ENCODE measurements at places on chromosomes 5 and 9.

DNA sequence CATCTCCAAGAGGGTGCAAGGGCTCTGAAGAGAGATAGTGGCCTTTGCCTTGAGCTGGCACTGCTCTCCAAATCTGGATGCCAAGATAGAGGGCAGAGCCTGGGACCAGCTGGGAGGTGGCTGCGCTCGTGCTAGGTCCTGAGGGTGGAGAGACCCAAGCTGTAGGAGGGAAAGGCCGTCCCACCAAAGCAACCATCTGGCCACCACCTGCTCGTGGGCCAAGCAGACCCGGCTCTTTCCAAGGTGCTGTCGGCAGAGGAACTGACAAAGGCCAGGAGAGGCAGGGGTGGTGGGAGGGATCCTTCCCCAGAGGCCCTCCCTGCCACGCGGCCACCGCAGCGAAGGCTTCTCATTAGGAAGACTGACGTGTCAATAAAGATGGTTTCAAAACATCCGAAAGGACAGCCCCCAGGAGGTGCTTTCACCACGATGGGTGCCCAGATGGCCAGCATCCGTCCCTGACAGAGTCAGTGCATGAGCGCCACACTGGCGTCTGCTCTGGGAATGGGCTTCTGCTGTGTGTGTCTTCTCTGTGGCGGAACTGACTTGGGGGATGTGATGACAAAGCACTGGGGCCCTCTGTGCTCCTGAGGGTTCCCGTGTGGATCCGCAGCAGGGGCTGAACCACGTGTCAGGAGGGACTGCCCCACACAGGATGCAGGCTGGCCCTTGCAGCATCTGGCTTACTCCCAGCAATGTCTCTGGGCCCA, 213.5 kb downstream of the FANCC start:
- no peak for DNase-seq

DNA sequence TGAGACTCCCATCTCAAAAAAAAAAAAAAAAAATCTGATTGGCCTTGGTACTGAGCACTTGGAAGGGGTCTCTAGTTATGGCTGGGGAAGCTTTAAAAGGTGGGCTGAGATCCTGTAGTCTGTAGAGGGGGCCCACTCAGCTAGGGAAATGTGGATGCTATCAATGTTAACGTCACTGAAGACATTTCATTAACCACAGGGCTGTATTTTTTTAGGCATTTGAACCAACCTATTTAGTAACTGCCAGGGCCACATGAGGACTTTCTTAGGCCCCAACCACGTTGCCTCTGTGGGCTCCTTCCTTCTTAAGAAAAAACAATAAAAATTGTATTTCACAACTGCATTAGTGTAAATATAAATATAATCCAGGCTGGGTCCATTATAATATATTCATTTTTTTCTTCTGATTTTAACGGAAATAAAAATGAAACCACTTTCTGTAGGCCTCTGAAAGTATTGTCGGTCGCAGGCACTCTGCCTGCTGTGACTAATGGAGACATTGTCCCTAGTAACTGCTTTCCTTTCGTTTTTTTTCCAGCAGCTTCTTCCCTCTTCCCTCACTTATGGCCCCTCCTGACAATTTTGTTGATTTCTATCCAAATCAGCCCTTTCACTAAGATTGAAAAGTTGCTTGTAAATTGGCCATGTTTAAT, 71.6 kb downstream of the GCNT1 start:
- no peak for DNase-seq

DNA sequence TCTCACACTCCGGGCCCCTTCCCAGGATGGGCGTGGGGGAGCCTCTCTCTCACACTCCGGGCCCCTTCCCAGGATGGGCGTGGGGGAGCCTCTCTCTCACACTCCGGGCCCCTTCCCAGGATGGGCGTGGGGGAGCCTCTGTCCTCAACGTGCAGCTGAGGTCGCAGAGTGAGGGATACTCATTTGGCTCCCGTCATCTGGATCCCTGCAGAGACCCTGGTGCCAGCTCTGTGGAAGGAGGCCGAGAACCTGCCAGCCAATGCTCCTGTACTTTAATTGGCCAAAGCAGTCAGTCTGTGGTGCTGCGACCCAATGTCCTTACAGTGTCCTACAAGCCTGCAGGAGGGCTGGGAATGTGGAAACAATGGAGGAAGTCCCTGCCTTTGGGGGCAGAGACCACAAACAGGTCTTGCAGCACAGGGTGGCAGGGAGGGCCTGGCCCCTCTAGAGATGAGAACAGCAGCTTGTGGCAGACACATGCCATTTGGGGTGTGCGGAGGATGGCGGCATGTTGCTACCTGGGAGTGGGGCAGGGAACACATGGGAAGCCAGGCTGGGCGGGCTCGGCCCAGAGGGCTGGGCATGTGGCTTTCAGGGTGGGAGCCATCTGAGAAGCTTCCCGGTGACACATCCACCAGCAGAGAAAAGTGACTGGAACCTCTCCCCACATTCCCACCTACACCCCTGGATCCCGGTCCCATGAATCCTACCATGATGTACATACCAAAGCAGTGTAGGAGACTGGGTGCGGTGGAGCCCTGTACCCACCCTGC, 13.6 kb upstream of the MRNIP start:
- no peak for DNase-seq

- DNase-seq = no peak
Measured at GRCh38 chr5:110169461-110169860, 479.7 kb downstream of the MAN2A1 start.

GRCh38 chr5:138563340-138564118, 11.7 kb downstream of the HSPA9 start:
- no peak for DNase-seq

- DNase-seq = no peak
Measured at GRCh38 chr5:174533751-174534241, 190.6 kb upstream of the MSX2 start.

DNA sequence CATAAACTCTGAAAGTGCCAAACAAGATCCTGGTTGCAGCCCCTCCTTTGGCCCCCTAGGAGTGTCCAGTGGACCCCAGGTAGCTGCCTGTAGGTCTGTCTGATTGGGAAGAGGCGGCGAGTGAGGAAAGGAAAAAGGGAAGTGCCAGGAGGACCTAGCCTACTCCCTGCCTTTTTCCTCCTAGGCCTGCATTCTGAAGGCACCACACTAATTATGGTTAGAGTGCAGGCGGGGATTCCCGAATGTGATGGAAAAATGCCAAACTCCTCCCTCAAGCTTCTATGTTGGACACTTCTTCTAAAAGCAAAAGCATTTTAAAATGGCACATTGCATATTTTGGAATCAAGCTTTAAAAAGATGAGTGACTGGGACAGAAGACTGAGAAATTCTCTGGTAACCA, 83.2 kb upstream of the SMIM15 start:
- DNase-seq = no peak

DNA sequence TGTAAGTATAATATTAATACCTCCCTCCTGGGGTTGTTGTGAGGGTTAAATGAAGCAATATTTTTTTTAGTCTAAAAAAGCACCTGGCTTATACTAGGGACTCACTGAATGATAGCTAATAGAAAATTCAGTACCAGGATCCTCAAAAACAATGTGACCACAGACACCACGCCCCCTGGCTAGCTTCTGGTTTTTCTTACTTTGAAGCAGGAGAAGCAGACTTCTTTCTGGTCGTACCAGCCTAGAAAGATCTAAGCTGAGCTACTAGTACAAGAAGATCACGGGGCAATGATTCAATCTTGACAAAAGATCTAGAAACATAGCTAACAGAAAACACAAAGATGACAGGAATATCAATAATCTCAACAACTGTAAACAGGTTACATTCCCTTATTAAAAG, 218.5 kb upstream of the SLC30A5 start:
- no peak for DNase-seq

DNA sequence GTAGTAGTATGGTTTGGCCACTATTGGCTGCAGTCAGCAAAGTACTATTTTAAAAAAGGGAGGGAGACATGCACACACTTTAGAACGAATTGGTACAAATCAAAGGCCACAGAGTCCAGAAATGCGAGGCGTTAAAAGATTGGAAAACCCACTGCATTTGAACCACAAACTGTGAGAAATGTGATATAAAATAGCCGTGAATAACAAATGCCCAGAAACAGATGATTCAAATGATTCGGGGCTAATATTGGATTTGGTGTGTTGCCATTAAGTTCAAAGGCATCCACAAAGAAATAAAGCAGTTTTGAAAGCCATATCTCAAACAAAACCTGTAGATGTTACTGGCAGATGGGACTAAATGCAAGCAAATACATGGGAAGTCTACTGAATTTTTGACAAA, 140.9 kb upstream of the HMHB1 start:
- no peak for DNase-seq

GRCh38 chr9:82903503-82903902, 159.4 kb downstream of the RASEF start:
- no peak for DNase-seq

GRCh38 chr5:158722940-158723339, 376.8 kb downstream of the EBF1 start:
- DNase-seq = no peak

GRCh38 chr9:128927731-128928411, 7.1 kb downstream of the PHYHD1 start:
- no peak for DNase-seq

- DNase-seq = no peak
Measured at GRCh38 chr9:121819428-121820231, 168.2 kb downstream of the DAB2IP start.

DNA sequence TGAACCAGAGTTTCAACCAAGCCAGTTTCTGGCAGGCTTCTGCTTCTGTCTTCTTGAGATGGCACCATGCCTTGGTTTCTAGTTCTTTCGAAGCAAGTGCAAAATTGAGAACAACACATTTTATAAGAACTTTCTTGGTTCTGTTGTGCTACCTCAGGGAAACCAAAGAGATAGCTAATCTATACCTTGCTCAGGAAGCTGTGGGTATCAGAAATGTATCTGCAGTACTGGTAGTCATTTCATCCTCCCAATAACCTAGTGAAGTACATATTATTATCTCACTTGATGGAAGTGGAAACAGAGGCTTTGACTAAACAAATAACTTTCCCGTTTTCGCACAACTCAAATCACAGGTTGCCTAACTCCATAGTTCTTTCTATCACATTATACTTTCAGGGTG, 246.6 kb downstream of the ENC1 start:
- DNase-seq = no peak

DNA sequence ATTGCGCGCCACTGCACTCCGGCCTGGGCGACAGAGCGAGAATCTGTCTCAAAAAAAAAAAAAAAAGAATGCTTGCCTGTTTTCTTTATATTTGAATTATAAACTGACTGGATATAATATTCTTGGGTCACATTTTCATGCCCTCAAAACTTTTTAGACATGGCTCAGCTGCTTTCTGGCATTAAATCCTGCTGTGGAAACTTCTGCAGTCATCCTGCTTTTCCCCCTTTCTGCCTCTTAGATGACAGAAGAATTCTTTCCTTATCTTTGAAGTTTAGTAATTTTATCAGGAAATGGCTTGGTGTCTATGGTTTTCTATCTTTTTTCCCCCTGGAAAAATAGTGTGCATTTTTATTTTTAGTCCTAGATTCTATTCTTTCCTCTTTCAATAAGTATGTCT, 234.5 kb downstream of the AOPEP start:
- DNase-seq = no peak

- no peak for DNase-seq
Measured at GRCh38 chr5:83509540-83509939, 38.0 kb downstream of the VCAN start.

GRCh38 chr9:99039505-99040182, 65.3 kb upstream of the TGFBR1 start:
- no peak for DNase-seq

DNA sequence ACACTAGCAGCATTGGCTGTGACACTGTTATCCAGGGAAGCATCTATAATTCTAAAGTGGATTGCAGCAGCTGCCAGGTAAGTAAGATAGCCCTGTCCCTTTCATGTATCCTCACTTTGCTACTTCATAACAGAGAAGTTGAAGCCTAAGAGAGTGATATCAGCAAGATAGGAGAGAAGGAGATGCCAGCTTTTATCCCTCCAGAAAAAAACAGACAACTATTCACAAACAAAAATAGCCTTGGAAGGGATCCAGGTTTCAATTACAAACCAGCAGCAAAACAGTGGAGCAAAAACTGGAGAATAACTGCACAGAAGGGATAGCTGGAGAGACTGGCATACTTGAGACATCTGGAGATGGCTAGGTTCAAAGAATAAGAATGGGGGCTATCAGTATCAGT, 19.6 kb upstream of the VCAN start:
- no peak for DNase-seq

- DNase-seq = no peak
Measured at GRCh38 chr9:136228107-136228875, 17.3 kb downstream of the QSOX2 start.

DNA sequence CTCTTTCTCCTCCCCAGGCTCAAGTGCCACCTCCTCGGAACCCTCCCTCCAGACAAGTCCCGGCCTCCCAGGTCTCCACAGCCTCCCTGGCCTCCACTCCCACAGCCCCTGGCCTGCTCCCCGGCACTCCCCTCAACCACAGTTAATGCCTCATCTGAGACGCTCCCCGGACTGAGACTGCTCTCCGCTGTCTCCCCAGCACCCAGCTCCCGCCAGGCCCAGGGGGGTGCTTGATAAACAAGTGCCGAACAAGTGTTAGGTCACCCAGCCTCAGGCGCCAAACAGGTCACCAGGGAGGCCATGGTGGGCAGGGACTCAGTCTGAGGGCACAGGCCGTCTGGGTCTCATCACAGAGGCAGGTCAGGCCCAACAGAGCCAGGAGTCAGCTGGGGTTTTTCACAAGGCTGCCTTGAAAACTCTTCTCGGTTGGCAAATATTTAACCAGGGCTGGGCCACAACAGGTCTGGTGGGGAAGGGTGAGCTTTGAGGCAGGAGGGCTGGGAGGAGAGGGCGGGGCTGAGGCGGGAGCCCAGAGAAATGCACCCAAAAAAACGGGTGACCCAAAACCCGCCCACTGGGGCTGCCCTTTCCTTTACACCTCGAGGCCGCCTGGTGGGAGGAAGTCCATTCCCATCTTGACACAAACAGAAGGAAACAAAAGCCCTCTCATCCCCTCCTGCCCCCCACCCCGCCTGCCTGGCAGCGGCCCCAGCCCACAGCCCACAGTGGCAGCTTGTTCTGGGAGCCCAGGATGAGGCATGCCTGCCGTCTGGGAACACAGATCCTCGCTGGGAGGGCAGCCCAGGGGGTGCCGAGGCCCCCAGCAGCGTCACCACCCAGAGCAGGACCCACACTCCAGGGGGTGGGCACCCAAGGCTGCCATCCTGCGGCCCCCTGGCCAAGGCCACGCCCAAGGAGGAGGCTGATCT, 66.6 kb upstream of the STXBP1 start:
- no peak for DNase-seq

GRCh38 chr5:87746341-87746740, 333.6 kb upstream of the CCNH start:
- no peak for DNase-seq

GRCh38 chr5:146883511-146883910, 5.0 kb upstream of the PPP2R2B start:
- DNase-seq = no peak

GRCh38 chr9:34375901-34376595, 650 bp downstream of the MYORG start:
- no peak for DNase-seq

DNA sequence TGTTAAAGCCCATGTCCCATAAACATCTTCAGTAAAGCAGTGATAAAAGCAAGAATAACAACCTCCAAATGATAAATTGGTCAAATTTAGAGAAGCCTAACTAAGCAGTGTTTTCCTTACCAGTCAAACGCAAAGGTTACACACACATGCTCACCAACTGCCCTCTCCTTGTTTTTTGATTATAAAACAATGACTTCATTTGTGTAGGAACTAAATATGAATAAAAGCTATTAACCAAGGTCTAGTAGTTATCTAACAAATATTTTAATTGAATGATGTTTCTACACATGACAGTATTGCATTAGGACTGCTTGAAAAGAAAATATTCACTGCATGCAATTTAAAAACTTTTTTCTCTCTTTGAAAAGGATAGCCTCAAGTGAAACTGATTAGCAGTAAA, 36.7 kb downstream of the PCA3 start:
- DNase-seq = no peak

Data from NCI-H446 treated with DMSO at 0.1 percent for 48 hours (cell line).